ENCODE measurements at places on chromosomes 4 and X.
A peak's percentile ranks its signal among the peaks of the same experiment; 100 is the strongest.

DNA sequence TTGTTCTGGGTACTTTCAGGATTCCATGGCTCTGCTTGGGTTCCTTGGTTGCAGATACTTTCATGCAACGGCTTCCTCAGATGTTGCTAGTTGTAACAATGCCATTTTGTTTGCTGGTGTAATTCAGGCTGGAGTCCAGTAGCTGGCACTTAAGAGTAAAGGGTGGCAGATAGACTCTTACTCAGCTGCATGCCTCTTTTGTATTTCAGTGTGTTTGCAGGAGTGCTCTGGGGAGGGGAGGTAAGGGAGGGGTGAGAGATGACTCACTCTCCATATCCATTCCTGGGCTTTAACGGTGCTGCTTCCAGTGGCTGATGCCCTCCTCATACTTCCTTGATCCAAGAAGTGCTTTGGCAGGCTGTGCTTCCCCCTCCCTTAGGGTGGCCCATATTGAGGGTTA lies 155.2 kb downstream of the ZNF330 start:
- no peak for DNase-seq

- no peak for DNase-seq
Observed at GRCh38 chrX:117989512-117989911, 127.1 kb downstream of the KLHL13 start.

DNA sequence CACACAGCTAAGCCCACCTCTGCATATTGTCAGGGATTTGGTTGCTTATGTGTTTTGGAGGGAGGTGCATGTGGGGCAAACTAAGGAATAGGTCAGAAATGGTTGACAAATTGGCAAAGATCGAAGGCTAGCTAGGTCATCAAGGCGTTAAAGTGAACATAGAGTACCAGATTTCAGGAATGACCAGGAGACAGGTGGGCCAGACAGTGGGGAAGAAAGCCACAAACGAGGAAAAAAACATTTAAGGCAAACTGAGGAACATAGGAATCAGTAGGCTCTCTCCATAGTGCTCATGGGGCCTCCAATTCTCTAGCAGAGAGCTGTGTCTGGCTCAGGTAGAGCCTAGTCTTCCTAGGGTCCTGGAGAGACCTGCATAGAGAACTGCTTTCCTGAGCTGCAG lies 57.4 kb downstream of the CNGA2 start:
- DNase-seq: no peak

GRCh38 chr4:184782731-184783373 lies 42.9 kb downstream of the ACSL1 start:
- peak; percentile 25 for DNase-seq

GRCh38 chrX:5681159-5681558 lies 547.5 kb downstream of the NLGN4X start:
- DNase-seq: peak; percentile 13

DNA sequence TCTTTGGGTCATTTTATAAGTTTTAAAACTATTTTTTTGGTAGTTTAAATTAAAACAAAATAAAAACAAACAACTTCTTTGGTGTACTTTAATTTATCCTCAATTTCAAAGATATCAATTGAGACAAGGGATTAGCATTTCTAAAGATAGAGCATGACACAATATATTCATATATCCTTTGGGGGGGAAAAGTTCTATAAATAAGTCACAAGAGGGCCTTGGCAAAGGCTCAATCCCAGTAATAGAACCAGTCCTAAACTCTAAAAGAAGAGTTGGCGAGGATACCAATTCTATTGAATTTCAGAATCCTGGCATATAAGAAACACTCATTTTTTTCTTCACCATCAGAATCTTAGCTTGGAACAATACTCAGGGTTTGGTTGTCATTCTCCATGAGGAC lies 89.7 kb downstream of the COL4A6 start:
- DNase-seq: no peak

GRCh38 chr4:128600410-128600809 lies 209.1 kb upstream of the JADE1 start:
- DNase-seq: no peak

- DNase-seq: no peak
Observed at GRCh38 chr4:24063731-24064130, 173.9 kb upstream of the PPARGC1A start.

DNA sequence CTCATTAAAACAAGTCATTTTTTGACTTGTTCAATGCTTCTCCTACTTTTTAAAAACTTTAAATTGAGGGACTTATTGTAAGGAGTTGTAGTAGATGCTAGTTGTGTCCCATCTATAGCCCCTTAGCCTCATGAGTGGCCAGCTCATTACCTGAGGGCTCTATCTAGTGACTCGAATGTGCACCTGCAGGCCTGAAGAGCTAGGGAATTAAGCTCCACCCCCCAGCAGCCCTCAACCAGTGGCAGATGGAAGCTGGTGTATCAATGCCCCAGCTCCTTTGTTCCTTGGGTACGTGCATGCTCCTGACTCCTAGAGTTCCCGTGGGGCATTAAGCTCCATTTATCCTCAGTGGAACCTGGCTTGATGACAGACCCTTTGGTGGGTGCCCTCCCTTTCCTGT lies 146.7 kb upstream of the FAM9B start:
- DNase-seq: no peak

- no peak for DNase-seq
Observed at GRCh38 chr4:127634181-127634580, 1.4 kb downstream of the INTU start.

DNA sequence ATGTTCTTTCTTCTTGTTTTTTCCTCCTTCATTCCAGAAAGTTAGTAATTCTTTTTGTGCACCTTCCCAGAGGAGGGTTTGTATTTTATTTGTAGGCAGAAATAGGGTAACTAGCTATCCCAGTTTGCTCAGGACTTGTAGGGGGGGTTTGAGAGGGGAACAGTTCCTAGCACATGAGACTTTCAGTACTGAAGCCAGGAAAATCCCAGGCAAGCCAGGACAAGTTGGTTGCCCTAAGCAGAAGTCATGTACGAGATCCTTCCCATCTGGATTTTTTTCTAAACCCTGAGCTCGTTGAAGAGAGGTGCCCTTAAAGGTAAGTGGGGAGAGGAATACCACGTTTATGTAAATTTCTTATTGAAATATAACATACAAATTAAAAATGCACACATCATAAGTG lies 15.6 kb upstream of the TAB3 start:
- DNase-seq: no peak

- DNase-seq: no peak
Observed at GRCh38 chr4:850323-850945, 24.5 kb upstream of the CPLX1 start.

GRCh38 chrX:142686653-142687283 lies 339.0 kb upstream of the SPANXN4 start:
- no peak for DNase-seq

GRCh38 chr4:98046665-98047064 lies 96.6 kb downstream of the STPG2 start:
- DNase-seq: no peak

GRCh38 chr4:150337734-150338133 lies 244.2 kb upstream of the MAB21L2 start:
- DNase-seq: no peak

GRCh38 chr4:108834835-108835384 lies 72.1 kb upstream of the ETNPPL start:
- DNase-seq: no peak

GRCh38 chr4:94635177-94635576 lies 122.6 kb upstream of the BMPR1B start:
- no peak for DNase-seq

DNA sequence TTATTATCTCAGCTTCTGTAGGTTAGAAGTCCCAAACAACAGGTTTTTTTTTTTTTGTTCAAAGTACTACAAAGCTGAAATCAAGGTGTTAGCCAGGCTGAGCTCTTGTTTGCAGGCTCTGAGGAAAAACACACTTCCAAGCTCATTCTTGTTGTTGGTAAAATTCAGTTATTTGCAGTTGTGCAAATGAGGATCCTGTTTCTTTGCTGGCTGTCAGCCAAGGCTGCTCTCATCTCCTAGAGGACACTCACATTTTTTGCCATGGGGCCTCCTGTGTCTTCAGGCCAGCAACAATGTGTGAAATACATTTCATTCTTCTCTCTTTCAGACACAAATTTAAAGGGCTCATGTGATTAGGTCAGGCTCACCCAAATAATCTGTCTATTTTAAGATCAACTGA lies 60.3 kb upstream of the HSD17B10 start:
- no peak for DNase-seq

GRCh38 chr4:132694775-132695174 lies 454.3 kb upstream of the PCDH10 start:
- no peak for DNase-seq

GRCh38 chrX:25544641-25545040 lies 528.9 kb upstream of the ARX start:
- DNase-seq: no peak

DNA sequence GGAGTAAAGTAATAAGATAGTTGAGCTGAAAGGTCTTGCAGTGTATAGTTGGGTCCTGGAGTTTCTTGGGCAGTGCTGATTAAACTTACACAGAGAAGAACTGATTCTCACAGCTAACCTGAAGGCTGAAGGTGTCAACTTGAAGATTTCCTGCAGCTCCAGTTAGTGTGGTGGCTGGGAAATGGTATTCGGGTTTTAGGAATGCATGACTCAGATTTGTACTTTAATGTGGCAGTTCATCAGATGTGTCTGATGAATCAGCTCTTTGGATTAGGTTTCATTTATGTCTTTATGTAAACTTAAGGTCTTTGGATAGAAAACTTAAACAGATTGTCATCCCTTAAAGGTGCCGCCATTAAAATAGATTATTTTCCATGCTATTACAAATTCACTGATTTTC lies 200.0 kb downstream of the IL1RAPL1 start:
- DNase-seq: no peak

DNA sequence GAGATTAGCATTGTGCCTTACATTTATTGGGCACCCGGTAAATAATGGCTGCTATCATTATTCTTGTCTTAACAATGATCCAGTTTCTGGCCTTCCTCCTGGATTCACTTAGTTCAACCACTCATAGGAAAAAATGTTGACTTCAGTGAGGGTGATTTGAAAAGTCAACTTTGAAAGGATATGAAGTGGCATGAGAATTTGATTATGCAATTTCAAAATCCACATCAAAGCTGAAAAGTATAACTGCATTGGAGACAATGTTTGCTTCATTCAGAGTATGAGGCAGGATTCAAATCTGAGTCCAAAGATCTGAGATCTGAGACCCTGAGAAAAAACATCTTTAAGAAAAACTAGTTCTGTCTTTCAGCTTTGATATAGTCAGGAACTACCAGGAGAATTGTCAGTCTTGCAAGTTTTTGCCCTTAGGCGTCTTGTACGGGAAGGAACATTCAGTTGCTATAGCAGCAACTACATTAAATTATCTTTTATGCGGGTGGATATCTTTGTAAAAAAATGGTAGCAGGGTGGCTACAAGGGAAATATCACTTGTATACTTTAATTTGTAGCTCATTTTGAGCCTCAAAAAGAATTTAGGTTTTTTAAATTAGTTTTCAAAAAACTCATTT lies 587.5 kb upstream of the LCORL start:
- DNase-seq: no peak

DNA sequence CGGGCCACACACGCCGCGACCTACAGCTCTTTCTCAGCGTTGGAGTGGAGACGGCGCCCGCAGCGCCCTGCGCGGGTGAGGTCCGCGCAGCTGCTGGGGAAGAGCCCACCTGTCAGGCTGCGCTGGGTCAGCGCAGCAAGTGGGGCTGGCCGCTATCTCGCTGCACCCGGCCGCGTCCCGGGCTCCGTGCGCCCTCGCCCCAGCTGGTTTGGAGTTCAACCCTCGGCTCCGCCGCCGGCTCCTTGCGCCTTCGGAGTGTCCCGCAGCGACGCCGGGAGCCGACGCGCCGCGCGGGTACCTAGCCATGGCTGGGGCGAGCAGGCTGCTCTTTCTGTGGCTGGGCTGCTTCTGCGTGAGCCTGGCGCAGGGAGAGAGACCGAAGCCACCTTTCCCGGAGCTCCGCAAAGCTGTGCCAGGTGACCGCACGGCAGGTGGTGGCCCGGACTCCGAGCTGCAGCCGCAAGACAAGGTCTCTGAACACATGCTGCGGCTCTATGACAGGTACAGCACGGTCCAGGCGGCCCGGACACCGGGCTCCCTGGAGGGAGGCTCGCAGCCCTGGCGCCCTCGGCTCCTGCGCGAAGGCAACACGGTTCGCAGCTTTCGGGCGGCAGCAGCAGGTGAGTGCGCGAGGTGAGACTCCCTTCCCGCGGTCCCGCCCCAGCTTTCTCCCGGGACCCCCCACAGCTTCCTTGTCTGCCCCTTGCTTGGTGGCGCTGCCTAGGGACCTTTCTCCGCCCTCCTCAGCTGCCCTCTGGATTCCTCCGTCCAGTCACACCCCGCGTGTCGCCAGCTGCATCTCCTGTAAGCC lies 678 bp downstream of the BMP3 start:
- peak; percentile 57 for DNase-seq

- DNase-seq: no peak
Observed at GRCh38 chr4:88064410-88064809, 57.0 kb downstream of the PKD2 start.

DNA sequence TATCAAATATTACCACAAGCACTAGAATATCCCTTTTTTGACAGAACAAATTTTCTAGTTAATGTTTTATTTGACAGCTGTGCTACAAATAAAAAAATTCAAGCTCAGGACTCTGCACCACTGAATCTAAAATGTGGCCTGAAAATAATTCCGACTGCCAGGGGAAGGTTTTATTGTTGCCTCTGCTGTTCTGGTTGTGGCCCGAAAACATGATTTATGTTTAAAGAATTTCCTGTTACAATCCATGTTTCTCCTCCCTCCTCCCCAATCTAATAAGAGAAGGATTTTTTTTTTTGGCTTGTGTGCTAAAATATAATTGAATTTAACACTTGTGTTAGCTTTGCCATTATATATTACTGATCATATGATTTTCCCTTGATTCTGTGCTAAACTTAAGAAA lies 227.8 kb downstream of the DCLK2 start:
- no peak for DNase-seq

DNA sequence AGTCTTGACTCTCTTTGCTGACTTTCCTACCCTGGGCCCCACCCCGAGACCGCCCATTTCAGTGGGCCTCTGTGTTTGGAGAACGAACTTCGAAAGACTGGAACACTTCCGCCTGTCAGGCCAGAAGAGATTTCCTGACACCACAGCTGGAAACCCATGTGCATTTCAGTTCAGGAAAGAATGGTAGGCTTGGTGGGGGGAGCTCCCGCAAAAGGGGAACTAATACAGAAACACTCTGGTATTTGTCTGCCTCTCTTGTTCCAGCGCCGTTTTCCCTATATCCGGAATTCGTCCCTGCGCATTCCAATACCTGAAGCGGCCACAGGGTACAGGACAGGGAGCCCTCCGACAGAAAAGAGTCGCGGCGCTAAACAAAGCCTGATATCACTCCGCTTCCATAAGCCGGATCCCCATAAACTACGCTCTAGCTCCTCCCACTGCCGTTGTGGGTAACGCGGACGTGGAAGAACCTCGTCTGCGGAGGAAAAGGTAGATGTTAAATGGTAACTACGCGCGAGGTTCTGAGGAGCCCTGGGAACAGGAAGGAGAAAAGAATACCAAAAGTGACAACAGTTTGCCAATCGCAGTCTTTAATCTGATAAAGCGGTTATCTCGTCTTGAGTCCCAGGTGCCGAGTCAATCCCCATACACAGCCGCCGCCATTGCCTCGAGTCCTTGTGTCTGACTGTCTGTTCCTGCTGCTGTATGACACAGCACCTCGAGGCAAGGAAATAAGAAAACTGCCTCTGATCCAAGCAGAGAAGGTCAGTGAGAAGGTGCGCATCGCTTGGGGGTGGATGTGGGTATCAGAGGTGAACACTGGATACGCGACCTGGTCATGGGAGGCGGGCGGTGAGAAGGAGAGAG lies at the start of gene ARMCX5:
Gene ARMCX5, plus strand, starts transcription at position 432 of the 867 bp plus-strand sequence. CDS start 2,627 bp downstream, outside the sequence.
- peak; percentile 34 for DNase-seq

Data from germinal center (tissue), 1 donor.